ENCODE measurements at places on chromosomes 2 and 18.
A peak's percentile ranks its signal among the peaks of the same experiment; 100 is the strongest.

DNA sequence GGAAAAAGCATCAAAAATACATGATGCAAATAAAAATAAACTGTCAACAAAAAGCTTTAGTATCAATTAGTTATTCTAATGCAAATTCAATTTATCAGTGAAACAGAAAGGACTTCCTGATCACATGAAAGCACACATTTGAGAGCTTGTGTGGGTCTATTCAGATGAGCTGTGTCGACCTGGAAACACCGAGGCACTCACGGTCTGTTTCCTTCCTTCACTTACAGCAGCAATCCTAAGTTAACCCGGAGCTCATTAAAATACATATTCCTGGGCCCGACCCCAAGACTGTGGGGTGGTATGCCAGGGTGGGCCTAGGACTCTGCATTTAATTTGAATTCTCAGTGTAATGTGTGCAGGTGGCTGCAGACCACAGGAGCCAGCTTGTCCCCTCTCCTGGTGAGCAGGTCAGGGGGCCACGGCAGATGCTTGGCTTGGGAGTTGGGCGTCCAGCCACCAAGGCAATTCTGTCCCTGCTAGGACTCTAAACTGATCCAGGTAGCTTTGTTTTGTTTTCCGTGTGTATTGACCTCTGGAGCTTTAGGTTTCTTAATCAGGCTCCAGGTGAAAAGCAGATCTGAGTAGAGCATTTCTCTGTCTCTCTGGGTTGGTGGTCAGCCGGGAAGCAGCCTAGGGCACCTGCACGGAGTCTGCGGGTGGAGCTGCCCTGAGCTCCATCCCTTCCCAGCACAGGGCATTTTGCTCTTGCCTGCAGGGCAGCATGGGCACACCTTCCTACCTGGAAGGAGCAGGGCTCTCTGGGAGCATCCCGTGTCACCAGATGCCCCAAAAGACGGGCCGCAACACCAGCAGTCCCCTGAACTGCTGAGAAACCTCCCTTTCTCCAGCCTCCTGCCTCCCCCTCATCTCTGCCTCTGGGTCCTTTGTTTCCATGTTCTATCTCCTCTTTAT, 9.0 kb downstream of the MBP start:
- DNase-seq, result no peak

GRCh38 chr18:41096504-41096903, 858.5 kb upstream of the PIK3C3 start:
- DNase-seq, result no peak

GRCh38 chr2:220226076-220226475, 598.6 kb downstream of the SLC4A3 start:
- no peak for DNase-seq

GRCh38 chr2:166609183-166609959, 115.3 kb upstream of the SCN7A start:
- no peak for DNase-seq

- no peak for DNase-seq
Observed at GRCh38 chr18:57981308-57982028, 62.6 kb upstream of the NEDD4L start.

- no peak for DNase-seq
Observed at GRCh38 chr18:60471652-60472051, 99.1 kb upstream of the MC4R start.

GRCh38 chr18:23617412-23618014, 31.2 kb upstream of the NPC1 start:
- DNase-seq, result peak; percentile 39

DNA sequence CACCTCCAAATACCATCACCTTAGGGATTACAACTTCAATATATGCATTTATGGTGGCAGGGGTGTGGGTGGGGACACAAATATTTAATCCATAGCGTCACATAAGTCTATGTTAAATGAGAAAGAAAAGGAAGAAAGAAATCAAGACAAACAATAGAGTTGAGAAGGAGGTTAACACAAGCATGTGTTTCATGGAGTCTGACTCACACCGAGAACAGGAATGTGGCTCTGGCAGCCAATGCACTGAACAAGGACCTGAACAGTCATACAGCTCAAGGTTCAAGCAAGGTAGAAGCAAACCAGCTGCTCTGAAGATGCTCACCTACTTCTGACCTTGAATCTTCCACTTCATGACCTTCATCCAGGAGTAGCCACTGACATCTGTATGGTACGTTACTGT, 36.2 kb upstream of the LPIN1 start:
- no peak for DNase-seq

DNA sequence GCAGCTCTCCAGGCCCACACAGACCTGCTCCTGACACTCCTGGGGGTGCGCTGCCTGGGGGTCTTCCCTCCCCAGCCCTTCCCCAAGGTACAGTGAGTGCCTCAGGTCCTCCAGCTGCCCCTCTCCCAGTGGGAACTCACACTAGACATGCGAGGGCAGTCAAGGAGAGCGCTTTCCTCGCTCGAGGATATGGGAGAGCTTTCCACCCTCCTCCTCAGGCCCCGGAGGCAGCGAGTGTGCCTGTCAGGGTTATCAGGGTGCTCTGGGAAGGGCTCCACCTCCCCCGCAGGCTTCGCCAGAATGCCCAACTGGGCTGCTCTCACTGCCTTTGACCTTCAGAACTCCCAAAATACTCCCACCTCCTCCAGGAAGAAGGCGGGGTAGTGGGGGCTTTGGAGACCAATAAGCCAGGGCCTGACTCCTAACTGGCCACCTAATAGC, 85.7 kb upstream of the LAPTM4A start:
- no peak for DNase-seq

- DNase-seq, result no peak
Observed at GRCh38 chr18:76999077-76999476, 133.5 kb downstream of the MBP start.

DNA sequence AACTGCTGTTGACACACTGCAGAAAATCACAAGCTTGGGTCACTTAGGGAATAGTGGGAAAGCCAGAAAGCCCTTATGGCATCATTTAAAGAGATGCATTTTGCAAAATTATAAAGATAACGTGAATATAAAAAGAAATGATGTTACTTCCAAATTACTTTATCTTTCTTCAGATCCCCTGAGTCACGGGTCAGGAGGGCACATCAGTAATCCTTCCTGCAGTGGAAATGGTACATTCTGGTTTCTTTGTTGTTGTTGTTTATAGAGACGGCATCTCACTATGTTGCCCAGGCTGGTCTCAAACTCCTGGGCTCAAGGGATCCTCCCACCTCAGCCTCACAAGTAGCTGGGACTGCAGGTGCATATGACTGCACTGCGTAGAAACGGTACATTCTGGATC, 9.8 kb upstream of the EPG5 start:
- no peak for DNase-seq

GRCh38 chr18:37778417-37779165, 213.0 kb upstream of the CELF4 start:
- DNase-seq, result peak; percentile 1

GRCh38 chr2:50116096-50117010, 915.6 kb downstream of the NRXN1 start:
- no peak for DNase-seq

DNA sequence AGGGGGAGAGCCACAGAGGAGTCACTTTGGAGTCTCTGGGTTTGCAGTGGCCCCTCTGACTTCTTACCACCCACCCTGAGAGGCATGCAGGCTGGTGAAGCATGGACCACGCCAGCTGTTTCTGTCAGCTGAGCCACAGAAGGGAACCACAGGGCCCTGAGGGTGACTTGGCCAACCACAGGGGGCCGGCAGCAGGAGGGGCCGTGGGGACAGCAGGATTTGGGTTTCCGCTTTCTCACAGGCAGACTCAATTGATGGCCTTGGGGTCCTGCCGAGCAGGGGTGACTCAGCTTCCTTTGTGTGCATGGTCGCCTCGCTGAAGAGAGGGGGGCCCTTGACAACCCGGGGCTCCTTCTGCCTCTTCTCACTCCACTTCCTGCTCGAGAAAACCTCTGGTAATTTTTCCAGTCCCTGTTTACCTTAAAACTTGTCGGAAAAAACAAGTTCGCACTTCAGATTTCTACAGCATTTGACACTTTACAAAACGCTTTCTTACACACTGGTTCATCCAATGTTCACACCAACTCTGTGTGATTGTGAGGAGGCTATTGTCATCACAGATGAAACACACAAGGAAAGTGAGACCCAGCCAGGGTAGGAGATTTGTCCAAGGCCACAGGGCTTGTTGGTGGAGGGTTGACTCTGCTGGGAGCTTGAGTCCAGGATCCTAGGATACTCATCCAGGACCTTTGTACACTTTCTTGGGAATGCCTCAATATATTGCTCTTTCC, 311.2 kb downstream of the LPIN1 start:
- DNase-seq, result peak; percentile 17

- DNase-seq, result no peak
Observed at GRCh38 chr2:36277881-36278523, 77.6 kb upstream of the CRIM1 start.

GRCh38 chr2:134689315-134689714, 29.5 kb downstream of the TMEM163 start:
- DNase-seq, result peak; percentile 55

- no peak for DNase-seq
Observed at GRCh38 chr2:73075477-73076373, 4.2 kb upstream of the SFXN5 start.

- DNase-seq, result peak; percentile 54
Observed at GRCh38 chr2:138515092-138515491, 13.5 kb downstream of the SPOPL start.

- no peak for DNase-seq
Observed at GRCh38 chr2:218020281-218020680, 17.5 kb upstream of the TNS1 start.

DNA sequence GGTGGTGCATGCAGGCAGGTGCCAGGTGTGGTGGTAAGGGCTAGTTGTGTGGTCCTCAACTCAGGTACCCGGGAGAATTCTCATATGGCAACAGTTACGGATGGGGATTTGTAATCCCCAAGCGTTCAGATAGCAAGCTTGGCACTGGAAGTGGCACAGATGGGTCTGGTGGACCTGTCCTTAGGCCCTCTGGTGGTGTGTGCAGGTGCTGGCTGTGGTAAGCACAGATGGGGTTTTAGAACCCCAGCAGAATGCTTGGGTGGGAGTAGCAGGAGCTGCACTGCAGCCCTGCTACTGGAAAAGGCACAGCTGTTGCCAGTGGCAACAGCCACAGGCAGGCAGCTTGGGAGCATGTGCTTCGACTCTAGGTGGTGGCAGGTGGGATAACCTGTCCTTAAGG, 948.2 kb upstream of the FAM98A start:
- no peak for DNase-seq

- no peak for DNase-seq
Observed at GRCh38 chr2:139218181-139218580, 438.0 kb upstream of the NXPH2 start.

DNA sequence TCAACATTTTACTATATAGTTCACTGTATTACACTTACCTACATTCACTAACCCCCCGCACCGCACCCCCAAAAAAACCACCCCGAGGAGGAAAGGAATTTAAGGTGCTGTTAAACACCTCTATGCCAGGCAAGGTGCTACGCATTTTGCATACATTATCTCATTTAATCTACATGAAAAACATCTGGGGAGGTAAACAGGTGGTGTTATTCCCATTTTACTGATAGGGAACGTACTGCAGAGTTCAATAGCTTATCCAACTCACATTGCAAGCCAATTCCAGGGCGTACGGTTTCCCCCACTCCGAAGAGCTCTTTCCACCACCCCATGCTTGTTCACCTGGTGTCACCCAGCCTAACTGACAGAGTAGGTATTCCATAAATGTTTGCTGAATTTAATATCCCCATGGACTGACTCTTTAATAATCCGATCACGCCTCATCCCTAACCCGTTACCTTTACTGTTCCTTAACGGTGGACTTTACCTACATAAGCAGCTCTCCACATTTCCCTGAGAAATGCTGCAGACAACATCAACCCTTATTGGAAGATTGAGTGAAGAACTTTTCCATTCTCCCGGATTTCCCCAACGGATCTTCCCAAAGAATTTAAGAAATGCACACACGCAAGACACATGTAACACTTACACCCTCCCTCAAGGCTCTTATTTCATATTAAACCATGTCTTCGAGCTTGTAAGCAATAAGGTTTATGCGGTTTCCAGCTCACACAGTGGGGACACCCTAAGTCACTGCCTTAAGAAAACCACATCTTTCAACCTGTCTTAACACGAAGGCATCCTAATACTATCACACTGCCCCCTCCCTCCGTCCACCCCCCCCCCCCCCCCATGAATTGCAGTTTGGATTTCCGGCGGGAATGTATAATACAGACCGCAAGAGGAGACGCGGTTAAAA, 1.2 kb downstream of the RAPH1 start:
- DNase-seq, result peak; percentile 14

DNA sequence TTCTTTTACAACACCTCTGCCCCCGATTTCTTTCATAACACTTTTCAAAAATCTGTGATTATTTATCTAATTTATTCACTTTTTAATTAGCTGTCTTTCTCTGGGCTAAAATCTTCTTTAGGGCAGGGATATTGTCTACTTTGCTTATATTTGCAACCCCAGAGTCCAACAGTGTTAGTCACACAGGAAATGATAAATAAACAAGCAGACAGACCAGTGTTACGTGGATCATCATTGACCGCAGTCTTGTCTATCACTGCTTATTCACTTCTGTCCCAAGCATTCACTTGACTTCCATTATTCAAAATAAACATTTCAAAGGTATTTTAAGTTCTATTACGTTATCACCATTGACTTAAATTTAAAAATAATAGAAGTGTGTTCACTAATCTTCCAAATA, 237.6 kb upstream of the UBE2E3 start:
- no peak for DNase-seq

GRCh38 chr18:57027190-57027708, 119.6 kb upstream of the BOD1L2 start:
- no peak for DNase-seq

DNA sequence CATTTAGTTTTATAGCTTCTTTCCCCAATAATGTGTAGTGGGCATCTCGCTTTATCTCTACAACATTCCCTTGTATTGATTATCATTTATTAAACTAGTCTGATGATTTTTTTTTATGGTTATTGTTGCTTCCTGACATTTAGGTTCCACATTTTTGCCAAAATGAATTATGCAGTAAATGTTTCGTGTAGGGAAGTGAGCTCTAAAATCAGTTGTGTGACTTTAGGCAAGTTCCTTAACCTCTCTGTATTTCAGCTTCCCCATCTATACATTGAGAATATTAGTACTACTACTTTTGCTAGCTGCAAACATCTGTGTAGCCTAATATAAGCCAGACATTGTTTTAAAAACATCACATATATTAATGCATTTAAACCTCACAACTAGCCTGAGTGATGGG, 22.9 kb downstream of the SOCS6 start:
- no peak for DNase-seq

- DNase-seq, result peak; percentile 42
Observed at GRCh38 chr2:225996462-225996828, 596.9 kb downstream of the NYAP2 start.

DNA sequence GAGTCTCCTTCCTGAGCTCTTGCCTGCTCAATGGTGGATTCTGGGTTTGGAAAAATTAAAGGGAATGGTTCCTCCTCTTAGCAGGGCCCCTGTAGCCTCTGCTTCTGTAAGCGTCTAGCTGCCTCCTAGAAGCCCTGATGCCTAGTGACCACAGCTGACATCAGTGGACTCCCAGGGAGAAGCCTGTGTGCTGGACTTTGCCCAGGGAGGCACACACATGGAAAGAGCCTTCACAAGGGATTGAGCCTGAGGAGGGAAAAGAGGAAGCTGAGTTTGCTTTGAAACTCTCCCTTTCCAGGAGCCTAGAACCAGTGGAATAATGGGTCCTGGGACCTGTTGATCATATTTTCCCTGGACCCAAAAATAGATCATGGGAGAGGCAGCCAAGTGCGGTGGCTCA, 1.4 kb upstream of the CFAP65 start:
- no peak for DNase-seq

All from inflammatory macrophage treated with lipopolysaccharide for 1 hour (primary cell).